Activated T-cell treated with anti-CD3 and anti-CD28 coated beads for 48 hours (primary cell): ENCODE measurements at places on chromosomes 1 and 21.

DNA sequence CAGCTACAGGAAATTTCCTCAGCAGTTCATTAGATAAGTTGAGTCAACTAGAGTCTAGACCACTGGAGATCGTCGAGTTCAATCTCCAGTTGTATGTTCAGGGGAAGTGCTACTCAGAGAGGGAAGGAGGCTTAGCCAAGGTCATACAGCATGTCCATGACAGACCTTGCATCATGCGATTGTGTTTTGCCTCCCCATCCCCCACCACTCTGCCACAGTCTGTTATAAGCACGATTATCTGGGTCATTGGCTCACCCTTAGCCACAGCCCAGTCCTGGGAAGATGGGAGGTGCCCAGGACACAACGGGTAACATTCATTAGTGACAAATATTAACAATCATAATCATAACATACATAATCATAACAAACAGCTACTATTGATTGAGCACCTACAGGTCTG is 18.9 kb upstream of the GRIK3 start:
- no peak for DNase-seq

DNA sequence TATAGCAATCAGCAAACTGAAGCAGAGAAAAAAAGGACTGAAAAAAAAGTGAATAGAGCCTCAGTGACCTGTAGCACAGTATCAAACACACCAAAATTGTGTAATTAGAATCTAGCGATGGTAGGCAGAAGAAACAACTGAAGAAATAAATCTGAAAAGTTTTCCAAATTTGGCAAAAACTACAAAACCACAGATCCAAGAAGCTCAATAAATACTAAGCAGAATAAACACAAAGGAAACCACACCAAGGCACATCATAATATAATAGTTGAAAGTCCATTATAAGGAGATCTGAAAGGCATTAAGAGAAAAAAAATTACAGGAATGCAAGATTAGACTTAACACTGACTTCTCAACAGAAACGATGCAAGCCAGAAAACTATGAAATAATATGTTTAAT is 7.1 kb upstream of the IL12RB2 start:
- DNase-seq, result no peak

DNA sequence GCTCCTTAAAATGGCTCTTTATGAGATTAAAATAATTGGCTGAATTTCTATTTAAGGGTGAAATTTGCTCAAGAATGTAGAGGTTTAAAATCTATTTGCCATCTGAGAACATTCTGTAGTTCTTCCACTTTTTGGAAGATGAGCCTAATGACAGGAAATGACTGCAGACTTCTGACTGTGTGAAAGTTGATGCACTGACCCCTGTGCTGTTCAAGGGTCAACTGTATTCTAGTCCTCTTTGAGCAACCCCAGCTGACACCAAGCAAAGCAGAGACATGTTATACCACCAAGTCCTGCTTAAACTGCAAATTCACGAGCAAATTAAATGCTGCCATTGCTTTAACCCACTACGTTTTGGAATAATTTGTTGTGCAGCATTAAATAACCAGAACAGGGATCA is 26.6 kb downstream of the DDAH1 start:
- DNase-seq, result no peak

- no peak for DNase-seq
Measured at GRCh38 chr1:172837816-172838679, 179.1 kb downstream of the FASLG start.

DNA sequence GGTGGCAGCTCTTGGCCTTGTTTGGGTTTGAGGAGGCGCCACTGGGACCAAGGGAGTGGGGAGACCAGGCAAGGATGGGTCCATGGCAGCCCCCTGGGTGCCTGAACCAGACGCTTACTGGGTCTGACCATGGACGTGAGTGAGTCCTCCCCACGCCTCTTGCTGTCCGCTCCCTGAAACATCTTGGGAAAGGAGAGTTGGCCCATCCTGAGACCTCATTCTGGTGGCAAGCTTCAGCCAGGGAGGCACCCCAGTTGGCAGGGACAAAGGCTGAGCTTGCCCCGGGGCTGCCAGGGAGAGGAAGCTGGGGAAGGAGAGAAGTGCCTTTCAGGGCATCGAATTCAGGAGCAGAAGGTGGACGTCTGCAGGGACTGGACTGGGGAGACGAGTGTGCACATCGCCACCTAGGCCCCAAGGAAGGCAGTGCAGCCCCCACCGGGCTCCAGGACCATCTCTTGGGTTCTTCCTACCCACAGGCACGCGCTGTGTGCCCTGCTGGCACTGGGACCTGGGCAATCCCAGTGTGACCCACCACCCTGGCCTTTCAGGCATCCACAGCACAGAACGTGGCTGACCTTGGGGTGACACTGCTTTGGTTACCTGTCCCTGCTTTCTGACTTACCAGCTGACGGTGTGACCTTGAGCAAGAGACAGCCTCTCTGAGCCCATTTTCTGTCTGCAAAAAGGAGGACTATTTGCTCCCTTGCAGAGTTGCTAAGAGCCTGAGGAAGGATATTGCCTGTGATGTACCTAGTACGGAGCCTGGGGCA is 132.9 kb upstream of the WNT4 start:
- DNase-seq, result peak; percentile 31

GRCh38 chr1:51517361-51518032 is 1.6 kb downstream of the EPS15 start:
- DNase-seq, result no peak

DNA sequence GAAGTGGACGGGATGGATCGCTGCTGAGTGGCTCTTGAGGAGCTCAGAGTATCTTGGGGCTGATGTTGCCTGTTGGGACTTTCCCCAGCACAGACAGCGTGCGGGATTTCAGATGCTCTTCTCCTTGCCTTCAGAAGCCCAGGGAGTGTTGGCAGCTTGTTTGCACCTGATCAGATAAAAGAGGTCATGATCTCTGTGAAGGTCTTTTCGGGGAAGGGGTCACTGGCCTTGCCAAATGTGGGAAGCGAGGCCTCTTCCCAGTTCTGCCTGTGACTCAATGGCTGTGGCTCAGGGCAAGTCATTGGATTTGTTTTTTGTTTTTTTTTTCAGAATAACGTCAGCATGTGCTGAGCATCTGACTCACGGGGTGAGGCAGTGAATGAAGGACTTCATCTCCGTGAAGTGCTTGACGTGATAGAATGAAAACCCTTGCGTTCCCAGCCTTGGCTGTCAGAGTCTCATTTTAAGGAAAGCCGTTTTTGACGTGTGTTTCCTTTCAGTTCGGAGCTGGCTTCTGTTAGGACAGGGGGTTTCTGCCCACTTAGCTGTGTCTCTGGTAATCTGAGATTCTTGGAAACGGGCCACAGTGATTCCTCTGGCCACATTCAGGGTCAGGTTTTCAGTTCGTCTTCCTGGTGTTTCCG is 46.7 kb downstream of the GALNT2 start:
- no peak for DNase-seq

GRCh38 chr1:229645324-229645993 is 19.4 kb downstream of the URB2 start:
- no peak for DNase-seq

- DNase-seq, result no peak
Measured at GRCh38 chr1:212062832-212063438, 27.4 kb downstream of the DTL start.

- DNase-seq, result peak; percentile 47
Measured at GRCh38 chr21:46052703-46053651, 44.9 kb upstream of the COL6A2 start.

DNA sequence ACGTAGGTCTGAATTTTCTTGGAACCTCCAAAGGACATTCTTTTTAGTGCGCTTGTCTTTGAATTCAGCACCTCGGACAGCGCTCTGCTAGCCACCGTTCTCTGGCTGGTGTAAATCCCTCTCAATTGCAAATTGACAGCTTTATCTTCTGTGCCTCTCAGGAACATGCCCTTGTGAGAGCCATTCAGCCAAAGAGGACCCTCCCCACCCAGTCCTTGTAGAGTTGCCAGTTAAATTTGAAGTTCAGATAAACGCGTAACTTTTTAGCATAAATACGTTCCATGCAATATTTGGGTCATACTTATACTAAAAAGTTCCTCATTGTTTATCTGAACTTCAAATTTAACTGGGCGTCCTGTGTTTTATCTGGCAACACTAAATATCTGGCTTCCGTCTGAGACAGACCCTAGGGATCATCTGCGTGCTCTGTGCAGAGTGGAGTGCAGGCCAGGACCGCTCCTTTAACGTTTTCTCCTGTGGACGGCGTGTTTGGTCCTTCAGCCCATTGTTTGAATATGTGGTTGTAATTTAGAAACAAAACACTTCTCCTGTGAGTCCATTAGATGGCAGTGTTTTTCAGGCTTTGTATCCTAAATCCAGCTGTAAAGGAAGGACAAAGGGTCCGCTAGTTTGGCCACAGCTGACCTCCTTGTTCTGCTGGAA is 7.0 kb downstream of the KCNAB2 start:
- DNase-seq, result no peak

GRCh38 chr1:195053478-195053877 is 1554.8 kb downstream of the KCNT2 start:
- no peak for DNase-seq

DNA sequence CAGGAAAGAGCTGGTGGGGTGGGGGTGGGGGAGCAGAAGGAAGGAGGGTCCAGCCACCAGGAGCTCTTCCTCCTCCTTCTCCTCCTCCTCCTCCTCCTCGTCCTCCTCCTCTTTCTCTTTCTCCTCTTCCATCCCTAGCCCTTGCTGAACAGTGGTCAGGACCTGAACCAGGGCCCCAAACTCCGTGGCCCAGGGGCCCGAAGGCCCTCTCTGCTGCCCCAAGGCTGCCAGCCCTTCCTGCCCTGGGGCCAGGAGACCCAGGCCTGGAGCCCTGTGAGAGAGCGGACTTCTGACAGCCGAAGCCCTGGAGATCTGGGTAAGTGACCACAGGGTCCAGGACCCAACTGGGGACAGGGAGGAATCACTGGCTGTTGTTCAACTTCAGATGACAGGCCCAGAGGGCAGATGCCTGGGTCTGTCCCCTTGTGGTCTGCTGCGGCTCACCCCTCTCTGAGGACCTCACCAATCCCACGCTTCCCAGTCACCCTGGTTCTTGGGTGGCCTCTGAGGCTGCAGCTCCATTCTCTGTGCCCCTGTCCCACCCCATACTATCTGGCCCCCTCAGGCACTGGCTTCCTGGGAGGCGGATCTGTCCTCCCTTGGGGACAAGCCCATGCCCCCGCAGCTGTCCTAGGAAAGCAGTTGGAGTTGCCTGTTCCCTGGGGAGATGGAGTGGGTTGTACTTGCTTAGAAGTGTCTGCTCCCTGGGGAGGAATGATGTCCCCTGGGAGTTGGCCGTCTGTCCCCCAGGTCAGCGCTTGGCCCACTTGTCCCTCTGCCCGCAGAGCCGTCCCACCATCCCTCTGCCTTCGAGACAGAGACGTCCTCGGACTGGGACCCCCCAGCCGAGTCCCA is 51.8 kb downstream of the VWA5B1 start:
- DNase-seq, result no peak

GRCh38 chr1:9494936-9495758 is 44.1 kb upstream of the SLC25A33 start:
- peak; percentile 70 for DNase-seq

- DNase-seq, result no peak
Measured at GRCh38 chr21:35529171-35529863, 480.2 kb upstream of the RUNX1 start.

DNA sequence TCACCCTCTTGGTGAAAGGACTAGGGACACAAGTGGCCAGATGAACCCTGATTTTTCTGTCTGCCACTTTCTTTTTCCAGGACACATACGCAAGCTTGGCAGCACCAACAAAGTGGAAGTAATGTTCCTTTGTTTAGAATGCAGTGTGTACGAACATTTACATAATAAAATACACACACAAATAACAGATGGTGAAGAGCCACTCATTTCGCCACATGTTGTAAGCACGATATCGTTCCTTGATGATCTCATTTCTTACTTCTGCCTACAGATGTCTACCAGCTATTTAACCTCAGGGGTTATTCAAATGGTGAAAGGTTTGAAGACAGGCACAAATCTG is 670.2 kb upstream of the CXADR start:
- DNase-seq, result no peak

DNA sequence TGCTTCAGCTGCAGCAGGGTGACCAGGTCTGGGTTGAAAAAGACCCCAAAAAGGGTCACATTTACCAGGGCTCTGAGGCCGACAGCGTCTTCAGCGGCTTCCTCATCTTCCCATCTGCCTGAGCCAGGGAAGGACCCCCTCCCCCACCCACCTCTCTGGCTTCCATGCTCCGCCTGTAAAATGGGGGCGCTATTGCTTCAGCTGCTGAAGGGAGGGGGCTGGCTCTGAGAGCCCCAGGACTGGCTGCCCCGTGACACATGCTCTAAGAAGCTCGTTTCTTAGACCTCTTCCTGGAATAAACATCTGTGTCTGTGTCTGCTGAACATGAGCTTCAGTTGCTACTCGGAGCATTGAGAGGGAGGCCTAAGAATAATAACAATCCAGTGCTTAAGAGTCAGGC is 2.9 kb downstream of the C1QA start:
- DNase-seq, result no peak

GRCh38 chr1:191929383-191929782 is 228.9 kb upstream of the RGS18 start:
- DNase-seq, result no peak

DNA sequence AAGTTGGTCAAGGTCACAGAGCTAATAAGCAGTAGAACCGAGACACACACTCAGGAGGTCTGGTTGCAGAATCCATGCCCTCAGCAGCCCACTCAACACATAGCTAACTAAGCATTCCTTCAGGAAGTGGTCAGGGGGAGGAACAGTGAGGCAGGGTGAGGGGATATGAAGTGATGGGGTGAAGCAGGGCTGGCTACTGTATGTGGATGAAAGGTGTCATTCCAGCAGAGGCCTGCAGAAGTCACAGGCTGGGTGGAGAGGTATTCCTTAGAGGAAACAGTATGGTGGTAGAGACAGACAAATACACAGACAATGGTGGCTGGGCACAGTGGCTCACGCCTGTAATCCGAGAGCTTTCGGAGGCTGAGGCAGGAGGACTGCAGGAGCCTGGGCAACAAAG is 14.1 kb downstream of the TMCO4 start:
- no peak for DNase-seq

DNA sequence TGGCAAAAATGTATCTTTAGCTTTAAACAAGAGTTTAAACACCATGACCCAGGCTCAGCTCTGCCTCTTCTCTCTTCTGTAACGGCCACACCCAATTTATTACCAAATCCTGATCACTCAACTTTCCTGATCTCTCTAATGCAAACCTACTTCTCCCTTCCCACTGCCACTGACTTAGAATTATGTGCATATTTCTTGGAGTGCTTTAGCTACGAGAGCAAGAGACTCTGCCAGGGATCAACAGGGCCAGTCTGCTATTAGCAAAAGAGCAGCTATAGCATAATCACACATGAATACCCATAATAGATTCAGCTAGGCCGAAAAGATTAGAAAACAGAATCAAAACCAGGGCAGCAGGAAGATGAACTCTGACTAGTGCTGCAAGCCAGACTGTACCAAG is 215.5 kb downstream of the MRPL39 start:
- no peak for DNase-seq

- DNase-seq, result no peak
Measured at GRCh38 chr1:5447503-5447960, 544.7 kb downstream of the NPHP4 start.

DNA sequence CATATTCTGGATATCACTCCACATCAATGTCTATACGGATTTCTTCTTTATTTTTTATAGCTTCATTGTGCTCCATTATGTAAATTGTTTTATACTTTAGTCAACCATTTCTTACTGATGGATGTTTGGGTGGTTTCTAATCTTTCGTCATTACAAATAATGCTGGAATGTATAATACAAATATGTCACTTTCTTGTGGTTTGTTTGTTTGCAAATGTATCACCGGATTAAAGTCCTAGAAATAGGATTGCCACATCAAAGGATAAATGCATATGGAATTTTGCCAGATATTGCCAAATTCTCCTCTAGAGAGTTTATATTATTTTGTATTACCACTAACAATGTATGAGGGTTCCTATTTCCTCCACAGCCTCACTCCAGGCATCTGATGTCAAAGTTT is 48.7 kb upstream of the PRDM2 start:
- DNase-seq, result no peak

- DNase-seq, result no peak
Measured at GRCh38 chr21:36672737-36673136, 26.2 kb upstream of the SIM2 start.
